Mucosa of descending colon (tissue), 3 donors: ENCODE measurements at places on chromosomes 12 and 14. TPM values are rescaled to one million over a fixed set of nuclear protein-coding genes. Genes with fewer than 3 reads are reported as not detected.

DNA sequence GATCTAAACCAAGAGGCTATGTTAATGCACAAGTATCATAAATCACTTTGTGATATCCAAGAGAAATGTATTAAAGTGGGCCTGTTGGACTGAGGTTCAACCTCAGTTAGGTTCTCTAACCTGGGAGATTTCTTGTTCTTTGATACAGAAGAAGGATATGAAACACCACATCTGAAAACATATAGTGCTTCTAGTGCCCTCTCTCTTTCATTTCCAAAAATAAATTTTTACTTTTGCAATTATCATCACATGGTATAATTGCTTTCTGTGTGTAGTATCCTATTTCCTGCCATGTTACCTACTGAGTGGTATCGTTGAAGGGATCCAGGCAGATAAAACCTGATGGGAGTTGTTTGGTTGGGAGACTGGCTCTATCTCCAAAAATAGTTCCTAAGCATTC lies 264.9 kb downstream of the CCER1 start:
- no peak for DNase-seq

DNA sequence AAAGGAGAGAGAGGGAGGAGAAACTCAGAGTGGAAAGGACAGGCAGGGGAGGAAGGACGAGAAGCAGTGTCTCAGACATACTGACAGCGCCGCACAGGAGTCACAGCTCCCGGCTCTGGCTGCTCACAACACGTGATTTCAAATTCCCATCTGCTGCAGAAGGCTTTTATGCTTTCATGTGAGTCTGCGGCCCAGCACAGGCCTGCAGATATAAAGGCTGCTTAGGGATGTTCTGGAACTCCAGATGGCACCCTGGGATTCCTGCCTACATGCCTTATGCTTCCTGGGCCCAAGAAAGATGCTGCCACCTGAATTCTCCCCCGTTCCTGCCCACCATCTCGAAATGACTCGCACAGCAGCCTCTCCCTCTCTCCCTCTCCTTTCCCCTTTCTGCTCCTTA lies 89.6 kb downstream of the NUAK1 start:
- no peak for DNase-seq

DNA sequence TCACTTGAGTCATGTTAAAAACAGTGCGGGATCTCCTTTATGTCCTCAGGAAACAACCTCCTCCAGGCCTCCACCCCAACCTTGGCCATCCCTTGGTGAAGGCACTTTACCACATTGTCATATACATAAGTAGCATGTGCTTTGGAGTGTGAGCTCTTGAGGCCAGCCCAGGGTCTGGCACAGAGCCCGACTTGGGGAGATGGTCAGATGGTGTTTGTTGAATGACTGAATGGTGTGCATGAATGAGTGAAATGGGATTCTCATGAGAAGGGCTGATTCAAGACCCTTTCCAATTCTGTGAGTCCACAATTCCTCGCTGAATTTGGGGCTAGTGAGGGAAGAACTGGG lies 52.9 kb upstream of the DLK1 start:
- no peak for DNase-seq

GRCh38 chr12:54037360-54038283 lies 4.8 kb downstream of the HOXC5 start:
- no peak for DNase-seq

DNA sequence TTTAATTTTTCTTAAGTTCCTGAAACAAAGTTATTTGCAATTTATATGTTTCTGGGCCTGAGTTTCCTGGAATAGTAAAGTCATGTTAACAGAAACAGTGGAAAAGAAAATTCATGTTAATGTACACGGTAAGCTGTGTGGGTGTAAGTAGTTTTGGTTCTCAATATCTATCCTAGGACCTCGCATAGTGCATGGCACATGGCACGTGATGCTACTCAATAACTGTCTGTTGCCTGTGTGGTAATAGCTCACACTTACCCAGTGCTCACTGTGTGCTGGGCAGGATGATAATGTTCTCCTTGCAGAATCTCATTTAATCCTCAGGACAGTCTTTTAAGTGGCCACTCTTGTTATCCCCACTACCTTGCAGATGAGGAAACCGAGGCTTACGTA lies 100.7 kb downstream of the DUSP16 start:
- no peak for DNase-seq

Gene KLHL42
- total RNA-seq, result 48.6 TPM

Gene KRT72
- total RNA-seq, result not detected

Gene RPGRIP1
- 0.20 TPM for total RNA-seq
